ENCODE measurements at places on chromosomes 6 and 20.
A peak's percentile ranks its signal among the peaks of the same experiment; 100 is the strongest.

- DNase-seq = no peak
These were observed 50.6 kb downstream of the FKBP1C start for GRCh38 chr6:63261820-63262219.

- no peak for DNase-seq
These were observed 6.6 kb upstream of the TP53RK start for GRCh38 chr20:46695892-46696291.

DNA sequence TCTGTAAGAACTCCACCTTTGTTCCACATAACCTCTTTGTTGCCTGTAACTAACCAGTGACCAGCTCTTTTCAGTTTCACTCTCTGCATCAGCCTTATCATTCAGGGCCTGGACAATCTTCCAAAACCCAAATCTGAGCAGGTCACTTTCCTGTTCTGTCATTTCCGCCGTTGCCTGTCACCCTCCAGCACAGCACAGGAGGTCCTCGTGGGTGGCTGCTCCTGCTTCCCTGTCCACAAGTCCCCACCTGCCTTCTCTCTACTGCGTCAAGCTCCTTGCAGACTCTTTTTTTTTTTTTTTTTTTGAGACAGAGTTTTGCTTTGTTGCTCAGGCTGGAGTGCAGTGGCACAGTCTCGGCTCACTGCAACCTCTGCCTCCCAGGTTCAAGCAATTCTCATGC, 73.9 kb downstream of the MTHFD1L start:
- no peak for DNase-seq

- no peak for DNase-seq
These were observed 18.1 kb downstream of the PXDC1 start for GRCh38 chr6:3733321-3733925.

DNA sequence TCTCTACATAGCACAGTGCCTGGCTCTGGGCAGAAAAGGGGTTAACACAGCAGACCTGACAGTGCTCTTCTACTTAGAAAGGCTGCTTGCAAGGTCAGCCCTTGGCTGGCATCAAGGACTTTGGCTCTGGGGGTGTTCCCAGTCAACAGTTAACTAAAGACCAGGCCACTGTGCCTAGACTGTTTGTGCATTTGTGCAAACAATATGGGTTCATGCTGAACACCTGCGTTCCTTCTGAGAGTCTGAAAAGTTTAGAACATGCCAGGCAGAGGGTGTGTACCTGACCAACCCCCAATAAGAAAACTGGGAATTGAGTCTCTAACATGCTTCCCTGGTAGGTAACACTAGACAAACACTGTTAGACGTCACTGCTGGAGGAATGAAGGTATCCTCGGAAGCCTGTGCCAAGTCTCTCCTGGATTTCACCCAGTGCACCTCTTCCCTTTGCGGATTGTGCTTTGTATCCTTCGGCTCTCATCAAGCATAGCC, 110.7 kb downstream of the PDE10A start:
- no peak for DNase-seq

DNA sequence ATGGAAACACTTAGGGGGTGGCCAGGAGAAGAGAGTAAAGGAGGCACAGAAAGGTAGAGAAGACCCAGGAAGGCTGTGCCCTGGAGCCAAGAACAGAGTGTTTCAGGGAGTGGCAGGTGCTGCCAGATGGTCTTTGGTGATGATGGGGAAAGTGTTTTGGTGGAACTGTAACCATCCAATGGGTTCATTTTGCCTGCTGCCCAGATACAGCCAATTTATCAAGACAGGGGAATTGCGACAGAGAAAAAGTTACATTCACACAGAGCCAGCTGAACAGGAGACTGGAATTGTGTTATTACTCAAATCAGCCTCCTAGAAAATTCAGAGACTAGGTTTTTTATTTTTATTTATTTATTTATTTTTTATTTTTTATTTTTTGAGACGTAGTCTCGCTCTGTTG, 5.2 kb downstream of the ZNF341 start:
- no peak for DNase-seq

- no peak for DNase-seq
These were observed 17.6 kb upstream of the PYGB start for GRCh38 chr20:25230166-25230831.

DNA sequence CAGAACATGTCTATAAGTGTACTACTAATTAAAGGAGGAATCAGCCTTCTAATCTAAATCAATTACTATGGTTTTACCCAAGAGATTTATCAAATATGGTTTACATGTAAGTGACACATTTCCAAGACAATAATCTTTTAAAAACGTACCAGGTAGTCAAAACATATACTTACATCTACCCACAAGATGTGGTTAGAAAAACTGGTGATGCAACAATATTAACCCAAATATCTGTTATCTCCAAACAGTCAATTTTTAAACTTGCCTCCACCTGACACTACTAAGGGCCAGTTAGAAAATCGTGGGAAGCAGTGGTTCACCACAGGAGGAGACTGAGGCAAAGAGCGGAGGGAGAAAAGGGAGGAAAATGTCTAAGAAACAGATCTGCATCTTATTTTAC, 28.0 kb downstream of the NOL7 start:
- DNase-seq = no peak

DNA sequence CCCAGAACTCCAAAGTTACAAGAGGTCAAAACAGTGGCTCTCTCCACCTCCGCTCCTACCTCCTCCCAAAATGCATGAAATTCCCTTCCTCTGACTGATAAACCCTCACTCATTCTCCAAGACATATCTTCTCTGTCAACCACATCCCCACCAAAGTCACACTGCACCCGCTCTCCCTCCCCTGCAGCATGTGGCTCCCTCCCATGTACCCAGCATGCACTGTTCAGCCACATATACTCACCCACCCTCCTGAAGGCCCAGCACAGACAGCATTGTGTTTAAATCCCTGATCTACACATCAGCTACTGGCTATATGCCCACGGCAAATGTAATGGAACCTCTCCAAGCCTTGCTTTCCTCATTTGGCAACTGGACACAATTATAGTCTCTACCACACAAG, 5.5 kb upstream of the POU5F1 start:
- no peak for DNase-seq

GRCh38 chr6:126388104-126388598, 48.2 kb downstream of the CENPW start:
- DNase-seq = no peak

DNA sequence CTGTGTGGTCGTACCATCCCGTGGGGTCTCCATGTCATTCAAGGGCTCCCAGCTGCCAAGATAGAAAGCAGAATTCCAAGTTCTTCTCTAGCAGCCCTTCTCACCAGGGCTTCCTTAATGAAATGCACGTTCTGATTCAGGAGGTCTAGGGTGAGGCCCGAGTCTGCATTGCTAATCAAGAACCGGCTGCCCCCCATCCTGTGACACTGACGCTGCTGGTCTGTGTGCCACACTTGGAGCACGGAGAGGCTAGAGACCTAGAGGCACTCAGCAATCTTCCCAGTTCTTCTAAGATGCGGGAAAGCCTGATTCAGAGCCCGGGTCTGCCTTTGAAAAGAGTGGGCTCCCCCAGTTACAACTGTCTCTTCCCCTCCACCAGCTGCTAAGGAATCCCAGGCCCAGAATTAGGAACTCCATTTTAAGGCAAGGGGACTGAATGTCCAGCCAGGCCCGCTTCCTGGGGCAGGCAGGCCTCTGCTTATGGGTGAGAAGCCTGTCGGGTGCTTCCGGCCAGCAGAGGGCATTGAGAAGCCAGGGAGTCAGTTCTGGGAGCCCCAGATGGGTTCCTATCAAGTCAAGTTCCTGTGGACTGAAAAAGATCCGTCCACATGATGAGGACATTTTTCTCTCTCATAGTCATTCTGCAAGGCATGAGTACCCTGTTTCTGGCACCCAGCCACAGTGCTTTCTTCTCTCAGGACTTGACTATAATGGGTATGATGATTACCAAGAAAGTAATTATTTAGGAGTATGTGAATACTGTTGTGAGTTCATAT, 69.8 kb upstream of the RIN2 start:
- DNase-seq = no peak

GRCh38 chr6:18562726-18563125, 175.6 kb downstream of the RNF144B start:
- no peak for DNase-seq

DNA sequence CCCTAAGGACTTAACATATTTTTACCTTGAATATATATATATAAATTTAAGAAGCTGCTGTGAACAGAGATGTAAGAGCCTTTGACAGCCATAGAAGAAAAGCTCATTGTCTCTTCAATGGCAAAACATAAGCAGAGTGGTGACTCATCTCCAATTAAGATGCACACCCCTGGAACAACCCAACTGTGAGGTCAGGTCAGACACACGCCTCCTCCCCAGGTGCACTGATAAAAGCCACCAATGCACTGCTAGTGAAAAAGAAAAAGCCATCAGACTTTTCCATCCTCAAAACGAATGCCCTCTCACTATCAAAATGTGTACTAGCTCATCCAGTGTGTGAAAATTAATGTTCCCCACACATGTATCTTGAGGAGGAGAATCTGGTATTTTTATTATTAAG, 100.1 kb downstream of the SMLR1 start:
- DNase-seq = no peak

DNA sequence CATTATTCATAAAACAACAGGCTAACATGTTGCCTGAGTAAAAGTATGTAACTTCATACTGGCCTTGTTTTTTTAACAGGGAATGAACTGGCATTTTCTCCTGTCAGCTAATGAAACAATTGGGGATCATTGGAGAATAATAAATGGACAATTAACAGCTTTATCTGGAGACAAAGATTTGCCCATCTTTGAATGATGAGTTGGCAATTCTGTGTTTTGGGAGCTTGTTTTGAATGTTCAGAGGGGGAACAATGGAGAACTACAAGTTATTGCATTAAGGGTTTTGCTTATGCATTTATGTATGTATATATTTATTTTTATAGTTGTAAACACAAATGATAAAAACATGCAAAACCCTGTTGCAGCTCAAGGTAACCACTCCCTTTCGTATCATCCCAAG, 150.3 kb downstream of the CBLN4 start:
- no peak for DNase-seq

DNA sequence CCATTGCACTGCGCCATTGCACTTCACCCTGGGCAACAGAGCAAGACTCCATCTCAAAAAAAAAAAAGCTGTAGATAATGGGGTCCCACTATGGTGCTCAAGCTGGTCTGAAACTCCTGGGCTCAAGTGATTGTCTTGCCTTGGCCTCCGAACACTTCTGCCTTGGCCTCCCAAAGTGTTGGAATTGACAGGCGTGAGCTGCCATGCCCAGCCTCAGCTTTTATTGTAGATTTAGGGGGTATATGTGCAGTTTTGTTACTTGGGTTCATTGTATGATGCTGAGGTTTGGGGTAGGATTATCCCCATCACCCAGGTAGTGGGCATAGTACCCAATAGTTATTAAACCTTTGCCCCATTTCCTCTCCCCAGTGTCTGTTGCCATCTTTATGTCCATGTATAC, 11.4 kb downstream of the HSPA1B start:
- DNase-seq = no peak

DNA sequence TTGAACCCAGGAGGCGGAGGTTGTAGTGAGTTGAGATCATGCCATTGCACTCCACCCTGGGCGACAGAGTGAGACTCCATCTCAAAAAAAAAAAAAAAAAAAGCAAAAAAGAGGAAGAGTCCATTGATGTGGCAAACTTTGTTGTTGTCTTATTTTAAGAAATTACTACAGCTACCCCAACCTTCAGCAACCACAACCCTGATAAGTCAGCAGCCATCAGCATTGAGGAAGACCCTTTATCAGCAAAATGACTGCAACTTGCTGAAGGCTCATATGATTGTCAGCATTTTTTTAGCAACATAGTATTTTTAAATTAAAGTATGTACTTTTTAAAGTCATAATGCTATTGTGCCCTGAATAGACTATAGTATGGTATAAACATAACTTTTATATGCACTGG, 48.8 kb downstream of the ZFP64 start:
- DNase-seq = no peak

GRCh38 chr20:50588034-50588736, 78.0 kb downstream of the PTPN1 start:
- peak; percentile 33 for DNase-seq

- no peak for DNase-seq
These were observed 277.1 kb downstream of the PAX1 start for GRCh38 chr20:21982559-21982958.

DNA sequence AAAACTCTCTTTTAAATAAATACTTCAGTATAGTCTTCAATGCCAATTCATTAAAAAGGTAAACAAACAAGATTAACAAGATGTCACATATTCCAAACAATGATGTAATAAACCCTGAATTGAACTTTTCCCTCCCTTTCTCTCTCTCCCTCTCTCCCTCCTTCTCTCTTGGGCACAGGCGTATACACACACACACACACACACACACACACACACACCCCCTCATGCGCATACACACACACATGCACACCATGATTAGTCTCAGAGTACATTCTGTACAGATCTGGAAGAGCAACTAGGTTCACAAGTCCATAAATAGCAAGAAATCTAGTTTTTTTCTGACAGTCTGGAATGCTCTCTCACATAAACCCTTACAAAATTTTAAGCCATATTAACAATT, 128.3 kb downstream of the DST start:
- DNase-seq = no peak

DNA sequence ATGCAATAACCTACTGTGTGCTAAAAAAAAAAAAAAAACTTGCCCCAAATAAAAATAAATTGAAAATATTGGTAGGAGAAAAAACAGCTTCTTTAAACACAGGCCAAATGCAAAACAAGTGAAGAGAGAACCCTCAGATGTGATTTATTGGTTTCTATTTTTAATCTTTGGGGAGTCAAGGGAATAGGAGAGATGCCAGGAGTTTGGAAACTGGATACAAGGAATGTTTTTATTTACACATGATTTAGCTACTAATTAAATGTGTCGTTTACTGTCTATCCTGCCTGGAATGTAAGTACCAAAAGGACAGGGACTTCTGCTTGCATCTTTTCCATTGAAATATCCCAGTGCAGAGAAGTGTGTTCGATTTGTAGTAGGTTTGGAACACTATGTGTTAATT, 810.7 kb downstream of the MAFB start:
- DNase-seq = no peak

- no peak for DNase-seq
These were observed 14.4 kb upstream of the TREM2 start for GRCh38 chr6:41177287-41177686.

- DNase-seq = no peak
These were observed 10.6 kb upstream of the FAM8A1 start for GRCh38 chr6:17589406-17590096.

- peak; percentile 61 for DNase-seq
These were observed 425.2 kb downstream of the CD83 start for GRCh38 chr6:14542670-14543366.

- DNase-seq = no peak
These were observed 648.0 kb upstream of the GJE1 start for GRCh38 chr6:141484711-141485110.

GRCh38 chr6:131951576-131952230, 531 bp upstream of the CCN2 start:
- DNase-seq = no peak

DNA sequence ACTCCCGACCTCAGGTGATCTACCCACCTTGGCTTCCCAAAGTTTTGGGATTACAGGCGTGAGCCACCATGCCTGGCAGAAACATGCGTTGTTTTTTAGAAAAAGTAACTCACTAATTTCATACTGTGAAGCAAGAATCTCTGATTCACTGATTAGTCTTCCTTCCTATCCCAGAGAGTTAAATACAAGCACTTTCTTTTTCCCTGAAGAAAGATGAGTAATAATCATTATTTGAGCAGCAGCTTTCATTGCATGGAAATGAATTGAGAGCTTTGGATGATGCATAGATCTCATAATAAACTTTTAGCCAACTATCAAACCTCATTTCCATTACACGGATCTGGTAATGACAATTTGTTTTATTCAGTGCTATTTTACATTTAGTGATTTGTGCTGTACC, 892.5 kb upstream of the EYS start:
- no peak for DNase-seq

Data from stimulated activated CD4-positive, alpha-beta T cell treated with anti-CD3 and anti-CD28 coated beads, Interleukin-12 subunit alpha, Interleukin-12 subunit beta, amount 100 ng/mL, for 24 hours (primary cell).